NCI-H526 treated with DMSO at 0.1 percent for 48 hours (cell line): ENCODE measurements at places on chromosomes 4 and X.

- no peak for DNase-seq
Measured at GRCh38 chrX:129614481-129615255, 40.1 kb downstream of the APLN start.

DNA sequence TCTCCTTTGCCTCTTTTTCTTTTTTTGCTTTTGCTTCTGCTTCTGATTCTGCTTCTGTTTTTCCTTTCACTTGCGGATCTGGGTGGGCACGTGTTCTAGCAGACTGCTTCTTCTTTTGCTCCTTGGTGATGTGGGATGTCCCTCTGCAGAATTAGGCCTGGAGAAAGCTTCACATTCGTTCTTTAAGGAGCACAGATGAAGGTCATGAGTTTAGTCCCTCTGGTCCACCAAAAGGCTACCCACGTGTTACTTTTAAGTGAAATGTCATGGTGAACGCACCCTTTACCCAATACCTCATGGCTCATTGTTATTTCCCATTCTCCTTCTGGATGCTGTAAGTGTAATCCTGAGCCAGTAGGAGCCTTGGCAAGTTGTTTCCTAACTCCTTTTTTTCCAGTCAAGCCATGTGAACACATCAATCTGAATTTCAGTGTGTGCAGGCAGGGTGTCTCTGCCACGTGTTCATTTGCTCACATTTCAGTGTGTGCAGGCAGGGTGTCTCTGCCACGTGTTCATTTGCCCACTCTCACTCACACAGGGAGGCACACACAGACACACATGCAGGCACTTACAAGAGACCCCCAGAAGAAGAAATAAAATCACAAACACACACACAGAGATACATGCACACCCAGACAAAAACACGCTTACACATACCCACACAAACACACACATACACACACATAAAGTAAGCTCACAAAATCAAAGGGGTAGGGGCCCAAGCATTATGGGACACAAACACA, 36.9 kb downstream of the NBDY start:
- no peak for DNase-seq

GRCh38 chr4:109801895-109802319, at the start of gene CFI:
CFI (minus strand) TSS chr4:109801999; CDS start chr4:109801971, 28 bp downstream.
- DNase-seq = no peak

- DNase-seq = no peak
Measured at GRCh38 chr4:5391492-5391891, 316.9 kb downstream of the EVC2 start.

DNA sequence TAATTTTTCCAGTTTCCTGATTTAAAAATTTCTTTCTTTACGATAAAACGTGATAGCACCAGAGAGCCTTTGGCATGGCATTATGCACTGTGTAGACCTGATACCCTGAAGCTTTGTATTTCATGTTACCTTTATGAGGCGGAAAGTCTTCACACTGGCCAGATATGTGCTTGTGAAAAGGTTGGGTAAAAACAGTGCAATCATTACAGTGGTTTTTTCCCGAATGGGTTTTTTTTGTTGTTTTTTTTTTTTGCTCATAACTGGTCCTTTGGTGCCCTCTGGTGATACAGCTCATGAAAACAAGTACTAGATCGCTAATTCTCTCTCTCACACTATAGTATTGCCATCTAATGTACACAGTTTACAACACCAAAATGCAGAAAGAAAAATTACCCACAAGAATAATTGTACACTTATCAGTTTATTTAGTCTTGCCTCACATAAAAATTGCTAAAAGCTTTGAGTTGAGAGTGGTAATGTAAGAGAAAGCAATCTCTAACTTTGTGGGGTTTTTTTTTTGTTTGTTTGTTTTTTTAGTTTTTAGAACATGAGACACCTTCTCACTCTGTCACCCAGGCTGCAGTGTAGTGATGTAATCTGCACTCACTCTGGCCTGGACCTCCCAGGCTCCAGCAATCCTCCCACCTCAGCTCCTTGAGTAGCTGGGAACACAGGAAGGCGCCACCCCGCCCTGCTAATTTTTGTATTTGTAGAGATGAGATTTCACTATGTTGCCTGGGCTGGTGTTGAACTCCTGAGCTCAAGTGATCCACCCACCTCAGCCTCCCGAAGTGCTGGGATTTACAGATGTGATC, 21.3 kb downstream of the SPCS3 start:
- no peak for DNase-seq

DNA sequence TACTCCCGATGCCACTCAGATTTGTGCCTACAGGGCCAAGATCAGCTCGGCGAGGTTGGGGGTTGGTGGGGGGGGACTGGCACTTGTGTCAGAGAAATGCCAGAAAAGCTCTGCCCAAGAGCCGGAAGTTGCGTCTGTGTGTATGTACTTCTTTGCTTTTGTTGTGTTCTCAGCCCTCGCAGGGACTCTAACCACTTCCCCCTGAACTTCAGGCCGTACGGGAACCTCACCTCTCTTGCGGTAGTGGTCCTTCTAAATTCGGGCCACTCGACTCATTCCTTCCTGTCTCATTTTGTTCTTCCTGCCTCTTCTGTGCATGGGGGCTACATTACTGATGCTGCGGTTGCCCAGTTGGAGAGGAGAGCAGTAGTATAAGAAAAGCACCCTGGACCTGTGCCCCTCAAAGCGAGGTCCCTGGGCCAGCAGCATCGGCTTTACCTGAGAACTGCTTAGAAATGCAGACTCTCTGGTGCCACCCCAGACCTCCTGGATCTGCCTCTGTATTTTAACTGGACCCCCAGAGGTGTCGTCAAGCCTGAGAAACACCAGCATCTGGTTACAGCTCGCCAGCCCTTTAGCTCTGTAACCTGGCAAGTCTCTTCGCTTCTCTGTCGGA, 146.3 kb upstream of the RPS6KA3 start:
- DNase-seq = no peak

GRCh38 chr4:137226900-137227299, 305.4 kb downstream of the PCDH18 start:
- peak; percentile 17 for DNase-seq

DNA sequence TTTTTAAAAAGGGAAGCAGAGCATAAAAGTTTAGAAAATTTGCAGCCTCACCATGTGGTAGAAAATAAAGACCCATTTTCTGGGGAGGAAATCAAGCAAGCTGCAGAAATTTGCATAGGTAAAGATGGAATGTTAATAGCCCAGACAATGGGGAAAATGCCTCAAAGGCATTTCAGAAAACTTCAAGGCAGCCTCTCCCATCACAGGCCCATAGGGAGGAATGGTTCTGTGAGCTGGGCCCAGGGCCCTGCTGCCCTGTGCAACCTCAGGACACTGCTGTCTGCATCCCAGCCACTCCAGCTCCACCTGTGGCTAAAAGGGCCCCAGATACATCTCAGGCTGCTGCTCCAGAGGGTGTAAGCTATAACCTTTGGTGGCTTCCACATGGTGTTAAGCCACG, 137.9 kb downstream of the INPP4B start:
- no peak for DNase-seq

GRCh38 chr4:17523662-17524061, 8.7 kb downstream of the CLRN2 start:
- DNase-seq = no peak

- DNase-seq = no peak
Measured at GRCh38 chrX:111444881-111445280, 32.9 kb upstream of the DCX start.

DNA sequence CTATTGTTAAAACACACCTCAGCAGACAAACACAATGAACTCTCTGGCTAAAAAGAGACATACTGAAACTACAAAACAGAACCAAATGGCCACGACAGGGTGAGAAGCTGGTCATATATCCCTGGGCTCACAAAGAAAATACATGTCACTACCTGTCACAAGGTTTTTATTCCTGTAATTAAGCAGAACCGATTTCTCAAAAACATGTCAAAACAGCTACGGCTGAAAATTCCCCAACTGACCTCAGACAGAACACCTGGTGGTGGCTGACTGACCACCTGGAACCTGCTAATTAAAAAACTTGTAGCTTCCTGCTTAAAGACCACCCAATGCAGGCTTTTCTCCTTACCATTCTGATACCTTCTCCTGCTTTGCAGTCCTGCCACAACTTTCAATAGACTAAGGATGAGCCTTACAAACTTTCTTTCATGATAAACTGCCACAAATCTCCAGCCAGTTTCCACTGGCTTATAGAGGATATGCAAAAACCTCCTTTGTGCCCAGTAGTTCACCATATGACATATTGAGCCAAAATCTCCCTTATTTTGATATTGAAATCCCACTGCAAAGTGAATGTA, 571.9 kb downstream of the SPOCK3 start:
- DNase-seq = no peak

DNA sequence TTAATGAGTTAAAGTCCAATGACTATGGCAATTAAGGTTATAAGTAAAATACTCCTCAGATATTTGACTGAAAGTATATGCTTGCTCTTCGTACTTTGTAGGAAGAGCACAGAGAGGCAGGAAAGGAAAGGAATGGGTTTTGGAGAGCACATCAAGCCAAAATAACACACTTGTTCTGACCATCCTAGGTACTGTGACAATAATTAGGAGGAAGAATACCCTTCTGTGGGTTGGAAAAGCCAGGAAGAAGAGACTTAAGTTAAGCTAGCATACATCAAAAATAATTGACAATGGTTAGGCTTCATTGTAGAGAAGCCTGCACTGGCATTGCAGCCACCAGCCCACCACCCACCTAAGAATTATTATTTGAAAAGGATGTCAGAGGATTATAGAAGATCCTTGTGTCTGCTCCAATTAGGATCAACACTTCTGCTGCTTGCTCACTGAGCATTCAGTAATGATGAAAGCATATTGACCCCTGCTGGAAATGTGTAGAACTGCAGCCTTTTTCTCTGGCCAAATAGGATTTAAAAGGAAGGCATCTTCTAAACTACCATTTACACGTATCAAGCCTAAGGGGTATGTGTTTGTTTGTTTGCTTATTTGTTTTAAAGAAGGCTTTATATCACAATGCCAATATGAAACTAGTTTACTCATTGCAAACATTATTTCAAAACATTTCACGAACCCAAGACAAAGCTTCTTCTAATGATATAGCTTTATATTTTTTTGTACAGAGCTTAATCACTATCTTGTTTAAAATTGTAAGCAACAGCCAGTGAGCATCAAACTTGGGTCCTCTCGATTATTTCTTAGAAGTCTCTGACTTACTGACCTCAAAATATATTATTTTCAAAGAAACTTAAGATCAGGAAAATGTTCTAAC, 286.2 kb upstream of the TET2 start:
- peak; percentile 21 for DNase-seq

GRCh38 chr4:107689912-107690587, 30.0 kb downstream of the PAPSS1 start:
- no peak for DNase-seq

DNA sequence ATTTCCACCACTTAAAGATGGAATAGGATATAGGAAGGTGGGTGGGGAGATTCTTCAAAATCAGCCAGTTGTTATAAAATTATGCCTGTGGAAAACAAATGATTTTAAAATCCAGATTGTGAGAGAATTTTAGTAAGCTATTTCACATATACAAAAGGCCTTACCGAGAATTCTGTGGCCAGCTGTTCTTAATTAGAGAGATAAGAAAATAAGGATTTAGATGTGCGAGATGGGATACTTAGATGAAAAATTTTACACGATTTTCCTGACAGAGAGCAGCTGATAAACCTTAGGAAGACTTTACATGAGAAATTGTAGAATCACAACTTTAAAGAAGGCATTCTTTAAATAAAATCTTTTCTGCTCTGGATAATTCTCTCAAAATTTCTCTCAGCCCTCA, 94.5 kb upstream of the IQCM start:
- DNase-seq = no peak

DNA sequence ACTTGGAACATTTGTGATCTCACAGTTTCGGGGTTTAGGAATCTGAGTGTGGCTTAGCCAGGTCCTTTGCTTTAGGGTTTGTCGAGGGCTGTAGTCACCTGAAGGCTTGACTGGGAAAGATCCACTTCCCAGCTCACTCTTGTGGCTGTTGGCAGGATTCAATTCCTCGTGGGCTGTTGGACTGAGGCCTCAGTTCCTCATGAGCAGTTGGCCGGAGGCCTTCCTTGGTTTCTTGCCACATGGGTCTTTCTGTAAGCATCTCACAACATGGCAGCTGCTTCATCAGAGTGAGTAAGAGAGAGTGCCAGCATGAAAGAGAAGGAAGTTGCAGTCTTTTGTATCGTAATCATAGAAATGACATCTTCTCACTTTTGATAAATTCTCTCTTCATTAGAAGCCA, 11.1 kb downstream of the TXLNG start:
- DNase-seq = no peak

DNA sequence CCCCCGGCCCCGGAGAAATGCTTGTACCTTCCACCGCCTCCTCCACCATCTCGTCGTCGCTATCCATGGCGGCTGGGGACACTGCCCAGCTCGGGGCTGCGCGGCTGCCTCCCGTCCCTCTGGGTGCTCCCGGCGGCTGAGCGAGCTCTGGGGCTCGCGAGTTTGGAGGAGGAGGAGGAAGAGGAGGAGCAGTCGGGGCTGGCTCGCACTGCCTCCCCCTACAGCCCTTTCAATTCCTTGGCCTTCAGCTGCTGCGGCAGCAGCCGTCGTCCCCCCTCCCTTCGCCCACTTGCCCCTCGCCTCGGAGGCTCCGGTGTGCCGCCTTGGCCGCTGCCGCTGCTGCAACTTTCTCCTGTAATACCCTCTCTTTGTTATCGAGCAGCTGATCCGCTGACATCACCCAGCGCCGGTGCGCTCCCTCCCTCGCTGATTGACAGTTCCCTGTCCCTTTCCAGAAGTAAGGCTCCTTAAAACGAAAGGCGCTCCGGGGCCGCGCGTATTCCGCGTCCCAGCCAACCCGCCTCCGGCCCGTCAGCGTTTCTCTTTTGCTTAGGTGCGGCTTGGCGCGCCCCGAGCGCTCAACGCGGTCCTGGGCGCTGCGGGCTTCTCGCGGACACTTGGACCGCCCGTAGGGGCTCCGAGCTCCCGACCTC, at the start of gene SETD7:
Gene SETD7, minus strand, starts transcription at position 149 of the 653 bp plus-strand sequence. Its CDS starts 82 bp downstream, at position 67.
- DNase-seq = peak; percentile 52

DNA sequence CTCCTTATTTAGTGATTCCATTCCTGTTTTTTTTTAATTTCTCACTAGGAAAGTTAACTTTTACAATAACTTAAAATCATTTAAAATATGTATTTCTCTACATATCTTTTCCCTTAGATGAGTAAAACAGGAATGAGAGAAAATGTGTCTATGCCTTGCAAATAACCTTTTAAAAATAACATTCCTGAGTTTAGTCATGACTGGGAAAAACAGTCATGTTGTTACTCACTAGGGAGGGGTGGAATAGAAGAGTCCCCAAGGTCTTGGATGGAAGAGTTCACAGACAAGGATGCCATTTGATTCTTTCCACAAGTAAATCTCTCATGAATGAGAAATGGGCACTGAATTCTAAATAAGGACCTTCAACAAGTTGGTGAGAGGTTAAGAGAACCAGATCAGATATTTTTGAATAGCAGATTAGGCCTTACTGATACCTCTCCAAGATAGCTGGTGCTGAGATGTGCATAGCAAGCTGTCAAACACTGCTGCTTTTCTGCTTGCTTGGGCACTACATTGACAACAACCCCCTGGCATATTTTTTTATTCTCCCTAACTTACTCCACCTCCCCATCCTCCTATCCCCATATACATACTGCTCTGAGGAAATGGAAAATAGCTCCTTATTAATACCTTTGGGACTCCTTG, 25.1 kb downstream of the UGDH start:
- no peak for DNase-seq
